ENCODE measurements at places on chromosomes 4 and X.

GRCh38 chr4:108492816-108493595 is 127.4 kb upstream of the RPL34 start:
- DNase-seq = no peak

DNA sequence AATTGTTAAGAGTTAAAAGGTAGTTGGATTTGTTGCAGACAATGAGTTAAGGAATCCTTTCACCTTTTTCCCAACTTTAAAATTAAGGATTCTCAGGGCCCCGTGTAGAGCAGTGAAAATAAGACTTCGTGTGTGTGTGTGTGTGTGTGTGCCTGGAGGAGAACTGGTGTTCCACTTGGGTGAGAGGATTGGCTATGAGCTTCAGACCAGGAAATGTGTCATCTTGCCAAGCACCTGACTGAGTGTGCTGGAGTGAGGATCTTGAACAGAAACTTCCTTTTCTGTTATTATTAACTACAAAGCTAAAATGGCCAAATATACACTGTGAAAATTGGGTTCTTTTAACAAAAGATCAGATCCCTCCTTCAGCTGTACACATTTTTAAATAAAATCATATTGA is 113.1 kb upstream of the VCX2 start:
- no peak for DNase-seq

DNA sequence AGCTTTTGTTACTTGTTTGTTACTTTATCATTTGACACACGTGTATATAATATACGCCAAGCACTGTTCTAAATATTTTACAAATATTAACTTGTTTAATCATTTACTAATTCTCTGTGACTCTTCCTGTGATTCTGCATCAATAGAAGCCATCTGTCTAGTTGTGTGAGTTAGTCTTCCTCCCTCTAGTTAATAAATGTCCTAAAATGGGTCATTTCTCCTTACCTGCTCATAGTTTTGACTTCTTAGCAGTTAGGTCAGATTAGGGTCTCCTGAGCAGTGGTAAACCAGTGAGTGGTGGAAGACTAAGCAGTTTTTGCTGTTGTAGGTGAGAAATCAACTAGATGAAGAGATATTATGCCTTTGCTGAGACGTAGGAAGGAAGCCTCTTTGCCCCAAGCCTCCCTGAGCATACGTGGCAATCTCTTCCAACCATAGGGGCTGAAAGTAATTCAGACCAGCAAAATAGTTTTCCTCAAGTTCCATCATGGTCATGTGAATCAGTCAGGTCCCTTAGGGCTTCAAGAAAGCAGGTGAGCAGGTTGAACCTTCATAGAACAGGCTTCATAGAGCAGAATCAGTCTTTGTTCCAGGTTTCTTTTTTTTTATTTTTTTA is 38.7 kb upstream of the THOC2 start:
- no peak for DNase-seq

DNA sequence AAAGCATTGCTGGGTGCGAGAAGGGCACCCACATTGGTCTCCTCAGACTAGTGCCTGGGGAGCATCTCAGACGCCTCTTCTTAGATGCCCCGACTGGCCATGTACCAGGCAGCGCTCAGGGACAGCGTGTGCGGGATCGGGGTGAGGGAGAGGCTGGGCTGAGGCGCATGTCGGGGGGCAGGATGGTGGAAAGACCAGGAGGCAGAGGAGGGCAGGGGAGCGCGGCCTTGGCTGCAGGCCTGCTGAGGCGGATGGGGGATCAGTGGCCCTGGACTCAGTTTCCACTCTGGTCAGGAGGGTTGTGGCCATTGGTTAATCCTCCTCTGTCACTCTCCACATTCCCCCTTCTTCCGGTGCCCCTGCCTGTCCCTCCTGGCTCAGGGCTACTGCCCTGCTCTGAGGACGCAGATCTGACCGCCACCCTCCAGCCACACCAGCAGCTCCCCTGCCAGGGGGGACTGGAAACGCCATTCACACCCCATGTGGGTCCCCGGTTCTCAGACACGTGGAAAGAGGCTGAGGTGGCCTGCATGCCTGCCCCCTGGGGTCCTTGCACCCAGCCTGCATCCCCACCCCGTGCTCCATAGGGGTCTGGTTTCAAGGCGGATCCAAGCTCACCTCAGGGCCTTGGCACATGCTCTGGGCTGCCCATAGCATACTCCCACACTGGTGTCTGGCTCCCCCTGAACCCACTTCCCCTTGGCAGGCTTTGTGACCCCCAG is 105.9 kb downstream of the CPZ start:
- DNase-seq = no peak

DNA sequence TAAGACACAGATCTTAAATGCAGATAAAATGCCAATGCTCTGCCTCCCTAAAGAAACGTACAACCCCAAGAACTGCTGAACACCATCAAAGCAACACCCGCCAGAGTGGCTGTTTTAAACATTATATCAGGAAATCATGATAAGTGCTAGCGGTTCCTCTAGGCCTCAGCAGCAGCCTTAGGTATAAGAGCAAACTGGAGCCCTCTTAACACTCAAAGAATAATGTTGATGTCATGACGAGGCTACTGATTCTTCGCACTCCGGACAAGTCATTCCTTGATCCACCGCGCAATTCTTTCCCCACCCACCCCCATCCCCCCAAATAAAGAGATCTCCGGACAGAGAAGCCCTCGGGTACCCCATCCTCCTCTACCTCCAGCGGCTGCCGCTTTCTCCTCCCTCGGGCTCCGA is 507 bp downstream of the LIN54 start:
- no peak for DNase-seq

DNA sequence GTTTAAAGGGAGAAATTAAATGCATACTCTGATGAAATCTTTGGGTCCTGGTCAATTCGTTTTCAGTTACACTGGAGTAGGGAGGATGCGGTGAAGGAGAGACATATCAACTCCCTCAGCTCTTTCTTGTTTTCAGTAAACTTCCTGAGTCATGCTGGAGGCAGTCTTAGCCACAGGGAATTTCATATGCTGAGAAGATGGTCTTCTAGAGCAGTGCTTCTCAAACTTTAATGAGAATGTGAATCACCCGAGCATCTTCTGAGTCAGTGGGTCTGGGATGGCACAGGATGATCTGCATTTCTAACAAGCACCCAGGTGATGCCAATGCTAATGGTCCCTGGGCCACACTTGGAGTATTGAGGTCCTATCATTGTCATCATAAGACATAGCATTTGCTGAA is 214.5 kb downstream of the KIT start:
- no peak for DNase-seq

- DNase-seq = no peak
Observed at GRCh38 chrX:69185141-69185540, 19.9 kb upstream of the PJA1 start.

GRCh38 chr4:146059865-146060264 is 115.7 kb upstream of the LSM6 start:
- DNase-seq = no peak

DNA sequence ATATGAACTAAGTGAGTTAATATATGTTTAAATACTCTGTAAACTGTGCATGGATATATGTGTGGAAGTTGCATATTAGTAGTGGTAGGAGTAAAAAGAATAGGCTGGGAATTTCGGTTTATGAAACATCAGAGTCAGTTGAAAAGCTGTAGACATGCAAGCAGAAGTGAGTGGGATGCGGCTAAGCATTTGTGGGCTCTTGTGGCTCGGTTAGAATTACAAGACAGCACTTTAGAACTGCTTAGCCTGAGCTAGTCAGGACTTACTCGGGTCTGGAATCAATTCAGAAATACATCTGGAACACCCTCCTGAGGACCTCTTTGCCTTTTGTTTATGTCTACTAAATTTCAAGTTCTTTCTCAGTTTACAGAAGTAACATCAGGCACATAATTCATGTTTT is 93.6 kb downstream of the AFF2 start:
- DNase-seq = no peak

- DNase-seq = no peak
Observed at GRCh38 chrX:80576806-80577533, 156.7 kb downstream of the TENT5D start.

DNA sequence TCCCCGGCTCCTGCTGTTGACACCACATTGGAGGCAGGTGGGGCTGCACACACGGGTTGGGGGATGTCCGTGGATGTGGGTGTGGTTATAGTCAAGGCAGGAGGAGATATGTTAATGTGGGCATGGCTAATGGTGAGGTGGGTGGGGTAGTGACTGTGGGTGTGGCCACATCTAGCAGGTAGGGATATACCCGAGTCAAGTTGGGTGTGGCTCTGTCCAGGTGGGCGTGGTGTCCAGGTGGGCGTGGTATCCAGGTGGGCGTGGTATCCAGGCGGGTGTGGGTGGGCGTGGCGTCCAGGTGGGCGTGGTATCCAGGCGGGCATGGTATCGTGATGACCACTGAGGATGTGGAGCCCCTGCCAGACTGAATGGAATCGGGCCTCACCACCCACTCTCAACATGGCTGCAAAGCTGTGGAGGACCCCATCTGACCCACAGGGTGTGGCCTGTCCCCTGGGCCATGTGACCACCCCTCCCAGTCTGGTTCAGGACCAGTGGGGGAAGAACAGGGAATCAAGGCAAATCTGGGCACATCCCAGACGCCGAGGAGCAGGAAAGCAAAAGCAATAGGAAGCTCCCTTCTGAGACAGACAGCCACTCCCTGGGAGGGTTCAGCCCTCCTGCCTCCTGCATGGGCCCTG is 21.0 kb downstream of the MAN2B2 start:
- DNase-seq = no peak

- DNase-seq = no peak
Observed at GRCh38 chr4:152187693-152188092, 348.2 kb downstream of the FBXW7 start.

DNA sequence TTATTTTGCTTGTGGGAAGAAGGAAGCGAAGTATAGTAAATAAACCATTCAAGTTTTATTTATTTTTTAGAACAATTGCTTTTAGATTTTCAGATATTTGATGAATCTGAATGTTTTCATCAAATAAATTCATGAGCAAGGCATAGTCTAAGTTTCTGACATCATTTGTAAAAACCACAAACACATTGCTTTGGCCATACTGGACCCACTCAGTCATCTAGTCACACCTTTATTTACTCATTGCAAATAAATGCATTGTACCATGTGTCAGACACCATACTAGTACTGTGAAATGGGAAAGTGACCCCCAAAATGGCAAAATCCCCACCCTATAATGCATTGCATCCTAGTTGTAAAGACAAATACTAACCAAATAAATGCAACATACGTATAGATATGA is 449.1 kb upstream of the SMIM31 start:
- DNase-seq = no peak

DNA sequence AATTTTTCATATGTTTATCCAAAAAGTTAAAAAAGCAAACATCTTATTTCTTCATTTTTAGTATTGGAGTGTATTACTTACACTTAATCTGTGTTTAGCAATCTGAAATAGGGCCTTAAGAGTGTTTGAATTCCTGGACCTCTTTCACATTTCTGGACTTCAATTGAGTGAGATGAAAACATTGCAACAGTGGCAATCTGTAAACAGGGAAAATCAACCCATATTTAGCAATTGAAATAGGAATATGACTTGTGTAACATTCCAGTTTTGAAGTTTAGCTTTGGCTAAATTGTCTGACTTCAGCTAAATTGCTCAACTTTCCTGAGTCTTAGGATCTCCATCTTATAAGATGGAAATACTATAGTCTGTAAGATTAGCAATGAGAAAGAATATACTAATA is 34.6 kb upstream of the FHL1 start:
- no peak for DNase-seq

GRCh38 chr4:21290562-21290961 is 590.3 kb downstream of the PACRGL start:
- no peak for DNase-seq

DNA sequence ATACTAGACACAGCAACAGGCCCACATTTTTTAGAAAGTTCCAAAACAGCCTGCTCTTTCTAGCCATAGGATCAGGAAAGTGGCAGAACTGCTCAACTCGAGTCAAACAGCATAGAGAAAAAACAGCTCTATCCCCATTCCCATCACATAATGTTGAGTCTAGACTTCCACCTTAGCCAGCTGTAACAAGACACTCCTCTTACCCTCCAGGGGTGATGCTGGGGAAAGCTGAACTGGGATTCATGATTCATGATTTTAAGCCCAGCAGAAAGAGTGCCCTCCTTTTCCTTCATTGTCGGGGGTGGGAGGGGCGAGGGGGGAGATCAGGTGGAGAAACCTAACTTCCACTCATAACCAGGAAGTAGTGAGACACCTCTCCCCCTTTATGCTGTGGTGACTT is 86.1 kb downstream of the CENPC start:
- DNase-seq = no peak

- DNase-seq = no peak
Observed at GRCh38 chr4:52612341-52612740, 46.8 kb downstream of the USP46 start.

DNA sequence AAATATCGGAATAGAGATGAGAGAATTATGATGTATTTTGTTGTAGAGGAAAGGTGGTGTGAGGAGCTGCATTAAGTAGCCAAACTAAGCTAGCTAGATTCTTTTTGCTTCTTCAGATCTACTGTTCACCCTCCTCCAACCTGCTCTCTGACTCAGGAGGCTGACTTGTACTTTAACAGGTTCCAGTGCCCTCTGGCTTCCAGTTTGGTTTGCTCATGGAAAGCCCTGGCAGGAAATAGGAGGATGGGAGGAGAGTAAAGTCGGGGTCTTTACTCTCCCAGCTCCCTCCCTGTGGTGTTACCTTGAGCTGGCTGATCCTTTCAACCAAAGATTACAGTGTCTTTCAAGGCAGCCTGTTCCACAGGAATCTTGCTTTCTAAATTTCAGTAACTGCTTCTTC is 277.0 kb upstream of the EDA2R start:
- DNase-seq = no peak
